ENCODE measurements at places on chromosomes 11 and 22. TPM values are rescaled to one million over a fixed set of nuclear protein-coding genes. Genes with fewer than 3 reads are reported as not detected.

Gene THAP12
- total RNA-seq = 62.6 TPM

Gene CASP4
- 50.9 TPM for total RNA-seq

Gene RASSF7
- total RNA-seq = 75.8 TPM

Gene GUCY1A2
- total RNA-seq = 8.4 TPM

Gene DMC1
- total RNA-seq = 3.0 TPM

Gene SLC6A5
- total RNA-seq = not detected

Gene MMP1
- total RNA-seq = 24.6 TPM

Gene OAF
- total RNA-seq = 72.4 TPM

Gene STK33
- 9.6 TPM for total RNA-seq

Gene PARVG
- total RNA-seq = 0.96 TPM

Gene NAALAD2
- total RNA-seq = 29.8 TPM

Gene ROBO4
- 2.0 TPM for total RNA-seq

Gene OR5A1
- not detected for total RNA-seq

Gene SLC35F2
- 14.9 TPM for total RNA-seq

Gene OR51F1
- total RNA-seq = not detected

Gene MYO18B
- total RNA-seq = 0.23 TPM

Gene INSC
- total RNA-seq = not detected

Gene ARAP1
- 118 TPM for total RNA-seq

Gene GAS2
- 35.2 TPM for total RNA-seq

Gene SLC43A3
- 10.5 TPM for total RNA-seq

Gene TSPAN18
- 9.5 TPM for total RNA-seq

Gene DGCR8
- total RNA-seq = 22.0 TPM

Gene MAP6
- total RNA-seq = 3.8 TPM

Gene TENM4
- total RNA-seq = 18.4 TPM

Gene OR5M11
- total RNA-seq = not detected

Gene APLNR
- total RNA-seq = 0.48 TPM

Gene PANX2
- 2.1 TPM for total RNA-seq

Gene RIBC2
- total RNA-seq = 0.48 TPM

Gene KRTAP5-10
- not detected for total RNA-seq

Gene LYVE1
- 9.1 TPM for total RNA-seq

Gene FGF19
- 1.0 TPM for total RNA-seq

Gene SCGB2A2
- not detected for total RNA-seq

Gene OR8U1
- not detected for total RNA-seq

Gene LRRC74B
- not detected for total RNA-seq

Gene P2RX3
- total RNA-seq = 0.16 TPM

Gene SCARF2
- total RNA-seq = 19.3 TPM

Gene DDTL
- total RNA-seq = not detected

Gene PKP3
- total RNA-seq = 55.6 TPM

Gene KCNK4
- total RNA-seq = not detected

Gene TTC36
- 4.9 TPM for total RNA-seq

Gene CLP1
- 13.4 TPM for total RNA-seq

Gene GVQW3
- total RNA-seq = 2.3 TPM

Gene OOSP1
- total RNA-seq = not detected

Gene PRR33
- not detected for total RNA-seq

Gene TMEM191B
- 0.40 TPM for total RNA-seq

Gene MYEOV
- total RNA-seq = not detected
